ENCODE measurements at places on chromosomes 11 and 22.
A peak's percentile ranks its signal among the peaks of the same experiment; 100 is the strongest.

- DNase-seq, result no peak
These were observed 395.7 kb downstream of the MN1 start for GRCh38 chr22:27405672-27406388.

DNA sequence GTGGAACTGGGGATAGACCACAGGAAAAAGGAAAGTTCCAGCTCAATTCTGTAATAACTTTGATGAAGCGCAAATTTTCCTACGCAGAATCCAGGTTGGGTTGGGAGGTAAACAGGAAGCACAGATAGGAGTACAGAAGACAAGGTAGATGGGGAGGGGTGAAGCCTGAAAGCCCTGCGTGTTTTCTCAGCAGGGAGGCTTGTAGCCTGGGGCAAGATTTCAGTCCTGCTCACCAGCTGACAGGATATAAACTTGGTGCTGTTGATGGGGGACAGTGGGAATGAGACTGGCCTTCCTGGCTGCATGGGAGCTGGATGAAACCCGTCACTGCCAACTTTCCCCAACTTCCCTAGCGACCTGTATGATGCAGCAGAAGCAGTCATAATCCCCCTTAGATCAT lies 114.9 kb downstream of the ARHGAP32 start:
- no peak for DNase-seq

DNA sequence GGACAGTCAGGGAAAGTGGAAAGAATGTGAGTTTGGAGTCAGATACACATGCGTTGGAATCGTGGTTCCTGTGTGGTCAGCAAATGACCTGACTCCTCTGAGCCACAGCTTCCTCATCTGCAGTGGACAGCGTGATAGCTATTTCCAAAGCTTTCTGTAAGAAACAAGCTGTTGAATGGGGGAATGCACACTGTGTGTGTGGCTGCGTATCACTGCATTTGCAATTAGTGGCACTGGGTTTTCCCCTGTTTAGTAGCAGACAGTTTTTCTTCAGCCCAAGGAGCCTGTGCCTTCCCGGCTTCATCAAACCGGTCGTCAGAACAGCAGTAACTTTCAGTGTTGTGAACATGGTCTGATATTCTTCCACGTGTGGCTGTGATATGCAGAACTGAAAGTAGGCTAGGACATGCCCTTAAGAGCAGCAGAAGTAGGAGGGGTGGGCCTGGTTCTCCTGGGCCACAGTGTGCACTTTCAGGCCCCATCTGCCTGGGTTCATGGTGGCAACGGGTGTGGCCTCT lies 121.5 kb downstream of the RRAS2 start:
- DNase-seq, result no peak

DNA sequence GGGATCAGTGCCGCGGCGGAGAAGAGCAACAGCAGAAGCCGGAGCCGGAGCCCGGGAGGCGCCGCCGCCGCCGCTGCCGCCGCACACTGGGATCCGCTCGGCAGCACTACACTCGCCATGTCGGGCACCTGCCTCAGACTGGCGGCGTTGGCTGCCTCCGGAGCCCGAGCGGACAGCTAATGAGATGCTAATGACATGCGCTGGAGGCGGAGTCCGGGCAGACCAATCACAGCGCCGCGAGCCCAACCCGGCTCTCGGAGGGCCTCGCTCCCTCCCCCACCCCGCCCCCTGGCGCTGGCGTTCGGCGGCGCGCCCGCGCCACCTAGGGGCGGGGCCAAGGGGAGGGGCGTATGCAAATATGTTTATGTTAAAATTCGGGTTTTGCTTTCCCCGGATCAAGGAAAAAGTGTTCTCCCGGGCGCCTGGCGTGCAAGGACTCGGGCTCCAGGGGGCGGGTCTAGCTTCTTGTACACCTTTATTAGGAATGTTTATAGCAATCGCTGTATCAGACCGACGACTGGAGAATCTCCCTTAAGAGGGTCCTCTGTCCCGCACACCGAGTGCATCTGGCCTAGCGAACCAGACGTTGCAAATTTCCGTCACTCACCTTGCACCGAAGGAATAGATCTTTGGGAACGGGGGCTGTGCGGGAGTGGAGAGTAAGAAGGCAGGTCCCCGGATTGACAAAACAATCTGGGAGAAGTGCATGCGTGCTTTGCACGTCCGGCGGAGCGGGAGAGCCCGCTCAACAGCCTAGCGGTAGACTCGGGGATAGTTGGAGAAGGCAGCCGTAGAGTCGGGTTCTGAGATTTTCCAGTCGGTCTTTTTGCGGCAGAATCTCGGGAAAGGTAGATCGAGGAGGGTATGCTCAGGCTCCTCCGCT lies at the start of gene CADM1:
CADM1 (minus strand) TSS at position 140 of the 883 bp plus-strand sequence.
- peak; percentile 51 for DNase-seq

GRCh38 chr11:2401436-2401984 lies 960 bp downstream of the TSSC4 start:
- no peak for DNase-seq

GRCh38 chr11:16792426-16792825 lies 54.0 kb downstream of the C11orf58 start:
- DNase-seq, result no peak

GRCh38 chr11:11409901-11410300 lies 56.9 kb upstream of the CSNK2A3 start:
- no peak for DNase-seq

GRCh38 chr11:79026803-79027445 lies 413.9 kb downstream of the TENM4 start:
- DNase-seq, result no peak

GRCh38 chr22:38176170-38176741 lies 5.4 kb downstream of the PLA2G6 start:
- no peak for DNase-seq

DNA sequence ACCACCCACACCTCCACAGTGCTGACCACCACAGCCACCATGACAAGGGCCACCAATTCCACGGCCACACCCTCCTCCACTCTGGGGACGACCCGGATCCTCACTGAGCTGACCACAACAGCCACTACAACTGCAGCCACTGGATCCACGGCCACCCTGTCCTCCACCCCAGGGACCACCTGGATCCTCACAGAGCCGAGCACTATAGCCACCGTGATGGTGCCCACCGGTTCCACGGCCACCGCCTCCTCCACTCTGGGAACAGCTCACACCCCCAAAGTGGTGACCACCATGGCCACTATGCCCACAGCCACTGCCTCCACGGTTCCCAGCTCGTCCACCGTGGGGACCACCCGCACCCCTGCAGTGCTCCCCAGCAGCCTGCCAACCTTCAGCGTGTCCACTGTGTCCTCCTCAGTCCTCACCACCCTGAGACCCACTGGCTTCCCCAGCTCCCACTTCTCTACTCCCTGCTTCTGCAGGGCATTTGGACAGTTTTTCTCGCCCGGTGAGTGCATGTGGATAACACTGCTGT lies 28.4 kb downstream of the MUC5B start:
- no peak for DNase-seq

DNA sequence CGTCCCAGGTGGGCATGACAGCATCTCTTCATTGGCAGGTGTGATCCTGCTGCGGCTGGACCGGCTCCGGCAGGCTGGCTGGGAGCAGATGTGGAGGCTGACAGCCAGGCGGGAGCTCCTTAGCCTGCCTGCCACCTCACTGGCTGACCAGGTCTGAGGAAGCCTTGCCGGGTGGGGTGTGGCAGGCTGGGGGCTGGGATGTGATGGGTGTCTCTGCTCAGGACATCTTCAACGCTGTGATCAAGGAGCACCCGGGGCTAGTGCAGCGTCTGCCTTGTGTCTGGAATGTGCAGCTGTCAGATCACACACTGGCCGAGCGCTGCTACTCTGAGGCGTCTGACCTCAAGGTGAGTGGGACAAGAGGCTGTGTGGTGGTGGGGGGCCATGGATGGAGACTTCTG lies 3.5 kb downstream of the LARGE2 start:
- DNase-seq, result no peak

DNA sequence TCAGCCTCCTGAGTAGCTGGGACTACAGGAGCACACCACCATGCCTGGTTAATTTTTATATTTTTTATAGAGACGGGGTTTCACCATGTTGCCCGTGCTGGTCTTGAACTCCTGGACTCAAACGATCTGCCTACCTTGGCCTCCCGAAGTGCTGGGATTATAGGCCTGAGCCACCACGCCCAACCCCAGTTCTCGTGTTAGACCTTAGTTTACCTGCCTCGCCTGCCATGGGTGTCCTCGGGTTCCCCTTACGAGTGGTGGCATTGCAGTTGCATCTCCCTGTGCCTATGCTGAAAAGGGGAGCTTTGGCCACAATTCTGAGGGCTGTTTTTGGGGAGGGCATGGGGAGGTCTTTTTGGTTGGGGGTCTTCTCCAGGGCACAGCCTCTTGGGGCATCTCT lies 18.8 kb downstream of the TBC1D22A start:
- no peak for DNase-seq

DNA sequence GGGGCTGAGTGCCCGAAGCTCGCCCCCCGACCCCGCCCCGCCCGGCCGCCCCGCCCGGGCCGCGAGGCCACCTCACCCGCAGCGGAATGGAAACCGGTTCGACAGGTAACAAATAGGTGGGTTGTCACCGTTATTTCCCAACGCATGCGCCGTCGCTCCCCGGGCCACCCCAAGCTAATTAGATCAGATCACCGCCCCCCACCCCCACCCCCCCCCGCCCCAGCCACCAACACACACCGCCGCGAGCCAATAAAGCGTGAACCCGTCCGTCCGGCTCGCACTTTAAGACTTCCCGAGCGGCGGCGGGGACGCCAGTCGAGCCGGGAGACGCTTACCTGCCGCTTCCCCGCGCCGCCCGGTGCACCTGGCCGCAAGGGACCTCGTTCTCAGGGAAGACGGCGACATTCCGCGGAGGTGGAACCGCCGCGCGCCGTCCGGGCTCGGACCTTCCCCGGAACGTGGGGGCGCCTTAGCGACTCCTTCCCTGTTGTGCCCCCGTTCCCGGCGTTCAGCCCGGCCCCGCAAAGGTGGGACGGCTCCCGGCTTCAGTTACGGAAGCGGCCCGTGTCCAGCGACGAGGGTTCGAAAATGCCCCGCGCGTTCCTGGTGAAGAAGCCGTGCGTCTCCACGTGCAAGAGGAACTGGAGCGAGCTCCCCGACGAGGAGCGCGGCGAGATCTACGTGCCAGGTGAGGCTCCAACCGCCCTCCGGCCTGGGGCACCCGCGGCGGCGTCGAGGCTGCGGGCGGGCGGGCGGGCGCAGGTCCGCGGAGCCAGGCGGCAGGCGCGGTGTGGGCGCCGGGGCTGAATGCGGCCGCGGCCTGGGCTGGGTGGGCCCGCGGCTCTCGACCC lies at the start of gene OVOL1:
OVOL1 (plus strand) TSS at position 278 of the 851 bp plus-strand sequence; CDS start at position 589, 311 bp downstream.
- no peak for DNase-seq

DNA sequence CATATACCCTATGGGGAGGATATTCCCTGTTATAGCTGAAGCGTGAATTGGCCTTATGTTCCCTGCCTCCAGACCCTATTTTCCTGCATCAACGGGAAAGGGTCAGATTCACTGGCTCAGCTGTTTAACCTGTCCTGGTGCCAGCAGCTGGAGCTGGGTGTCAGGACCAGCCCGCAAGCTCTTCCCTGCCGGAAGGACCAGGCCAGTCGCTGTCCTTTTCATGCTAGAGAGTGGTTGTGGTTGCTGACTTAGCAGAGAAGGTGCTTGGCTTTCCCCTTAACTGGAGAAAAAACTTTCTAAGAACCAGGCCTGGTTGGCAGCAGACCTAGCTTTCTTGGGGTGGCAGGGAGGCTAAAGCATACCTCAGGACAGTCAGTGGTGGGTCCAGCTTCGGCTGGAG lies 5.2 kb upstream of the SREBF2 start:
- no peak for DNase-seq

DNA sequence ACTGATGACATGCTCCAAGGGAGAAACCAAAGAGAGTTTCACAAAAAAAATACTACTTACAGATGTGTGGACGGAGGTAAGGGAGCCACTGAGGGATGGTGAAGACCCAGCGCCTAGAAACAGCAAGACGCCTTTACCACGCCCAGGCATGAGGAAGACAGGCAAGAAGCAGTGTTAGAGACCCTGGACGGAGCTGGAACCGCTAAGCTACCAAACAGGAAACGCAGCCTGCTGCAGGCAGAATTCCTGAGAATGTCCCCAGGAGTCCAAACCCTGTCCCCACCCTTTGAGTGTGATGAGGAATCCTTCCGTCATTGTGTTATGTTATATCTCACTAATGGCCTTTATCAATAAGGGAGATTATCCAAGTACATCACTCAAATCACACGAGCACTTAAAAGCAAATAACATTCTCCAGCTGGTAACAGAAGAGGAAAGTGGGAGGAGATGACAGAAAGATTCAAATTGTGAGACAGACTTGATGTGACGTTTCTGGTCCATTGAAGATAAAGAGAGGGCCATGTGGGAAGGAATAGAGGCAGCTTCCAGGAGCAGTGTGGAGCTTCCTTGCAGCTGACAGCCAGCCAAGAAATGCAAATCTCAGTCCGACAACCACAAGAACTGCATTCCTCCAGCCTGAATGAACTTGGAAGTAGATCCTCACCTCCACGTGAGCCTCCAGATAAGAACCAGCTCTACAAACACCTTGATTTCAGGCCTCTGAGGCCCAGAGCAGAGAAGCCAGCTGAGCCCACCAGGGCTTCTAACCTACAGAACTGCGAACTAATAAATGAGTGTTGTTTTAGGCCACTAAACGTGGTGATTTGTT lies 19.1 kb downstream of the FAM181B start:
- DNase-seq, result no peak

DNA sequence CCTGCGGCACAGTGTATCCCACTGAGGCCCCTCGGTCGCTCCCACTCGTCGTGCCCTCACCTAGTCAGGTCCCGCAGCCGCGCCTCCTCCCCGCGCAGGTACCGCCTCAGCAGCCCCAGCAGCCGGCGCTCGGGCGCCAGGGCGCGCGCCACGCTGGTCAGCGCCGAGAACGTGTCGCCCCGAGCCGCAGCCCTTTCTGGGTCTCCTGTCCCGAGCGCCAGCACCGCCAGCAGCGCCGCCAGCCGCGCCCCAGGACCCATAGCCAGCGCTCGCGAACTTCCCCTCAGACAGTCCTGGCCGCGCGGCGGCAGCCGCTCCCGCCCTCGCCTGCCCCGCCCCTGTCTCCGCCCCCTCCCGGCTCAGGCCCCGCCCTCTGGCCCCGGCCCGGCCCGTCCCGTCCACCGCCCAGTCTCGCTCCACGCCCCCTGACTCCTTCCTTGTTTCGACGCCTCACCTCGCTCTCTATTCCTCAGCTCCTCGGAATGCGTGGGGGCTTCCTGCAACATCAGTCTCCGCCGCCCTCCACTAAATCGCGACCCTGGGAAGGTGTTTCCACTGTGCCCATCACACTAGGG lies at the start of gene P4HA3:
P4HA3 (minus strand) TSS at position 289 of the 575 bp plus-strand sequence; CDS start at position 260, 29 bp downstream.
- peak; percentile 15 for DNase-seq

DNA sequence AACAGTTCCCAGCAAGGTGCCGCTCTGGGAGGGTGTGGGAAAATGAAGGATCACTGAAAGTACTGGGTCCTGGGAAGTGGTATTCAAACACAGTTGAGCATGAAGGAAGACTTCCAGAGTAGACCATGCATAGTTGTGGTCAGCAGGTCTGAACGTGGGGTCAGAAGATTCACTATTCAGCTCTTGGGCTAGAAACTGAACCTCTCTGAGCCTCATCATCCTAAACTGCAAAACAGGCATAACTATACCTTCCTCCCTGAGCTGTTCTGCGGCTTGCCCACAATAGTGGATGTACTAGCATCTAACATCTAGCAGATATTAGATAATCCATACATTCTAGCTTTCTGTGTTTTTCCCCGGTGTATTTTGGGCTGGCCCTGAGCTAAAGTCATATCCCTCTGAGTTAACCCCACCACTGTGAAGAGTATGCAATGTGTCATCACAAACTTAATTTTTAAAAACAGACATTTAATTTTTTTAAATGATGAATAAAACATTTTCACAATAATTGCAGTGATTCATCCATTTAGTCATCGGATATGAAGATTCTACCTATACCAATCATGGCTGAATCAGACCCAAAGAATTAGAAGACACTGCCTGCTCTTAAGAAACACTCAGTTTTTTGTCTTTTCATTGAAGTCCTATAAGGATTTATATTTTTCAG lies 179.1 kb downstream of the BLID start:
- no peak for DNase-seq

- DNase-seq, result no peak
These were observed 136.7 kb upstream of the TTC12 start for GRCh38 chr11:113177671-113178070.

- no peak for DNase-seq
These were observed 2.2 kb downstream of the MAFF start for GRCh38 chr22:38203855-38204514.

Measured in activated CD4-positive, alpha-beta T cell treated with anti-CD3 and anti-CD28 coated beads for 1 hour (primary cell).